ENCODE measurements at places on chromosomes 1 and 21.
A peak's percentile ranks its signal among the peaks of the same experiment; 100 is the strongest.

- no peaks in the 10 kb centered on the region for H3K27me3 ChIP-seq
- no peak overlapping the region for H3K4me3 ChIP-seq
- no peaks in the 10 kb centered on the region for H3K4me1 ChIP-seq
- no peaks in the 10 kb centered on the region for H3K36me3 ChIP-seq
- DNase-seq: no peak
- no peak overlapping the region for H3K27ac ChIP-seq
Observed at GRCh38 chr1:88228114-88228513, 456.0 kb upstream of the PKN2 start.

GRCh38 chr1:7991504-7992440 is 30.3 kb downstream of the PARK7 start:
- no peaks in the 10 kb centered on the region for H3K4me1 ChIP-seq
- H3K4me3 ChIP-seq: no peak overlapping the region
- no peak overlapping the region for H3K27ac ChIP-seq
- DNase-seq: peak; percentile 84
- H3K36me3 ChIP-seq: no peaks in the 10 kb centered on the region

DNA sequence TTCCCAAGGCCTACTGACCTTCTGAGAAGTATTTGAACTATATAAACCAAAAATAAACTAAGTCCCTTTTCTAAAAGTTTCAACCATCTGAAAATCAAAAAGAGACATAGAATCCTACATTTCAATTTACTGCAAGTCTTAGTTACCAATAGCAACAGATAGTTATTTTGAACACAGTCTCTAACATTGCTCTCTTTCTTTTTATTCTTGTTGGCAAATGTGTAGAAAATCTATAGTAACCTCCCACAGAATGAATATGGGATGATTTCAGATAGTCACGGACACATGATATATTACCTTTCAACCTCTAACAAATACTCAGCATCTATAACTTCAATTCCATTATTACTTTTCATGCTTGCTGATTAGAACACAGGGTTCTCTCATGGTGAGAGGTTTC is 68.9 kb upstream of the RAB3GAP2 start:
- no peak overlapping the region for H3K4me3 ChIP-seq
- DNase-seq: no peak
- H3K36me3 ChIP-seq: no peaks in the 10 kb centered on the region
- H3K27ac ChIP-seq: no peak overlapping the region
- H3K4me1 ChIP-seq: peaks cover 7% of the 10 kb centered on the region

GRCh38 chr1:150925080-150925479 is 1.1 kb upstream of the SETDB1 start:
- peaks cover 6% of the 10 kb centered on the region for H3K36me3 ChIP-seq
- no peaks in the 10 kb centered on the region for H3K4me1 ChIP-seq
- no peak overlapping the region for H3K4me3 ChIP-seq
- no peak overlapping the region for H3K27ac ChIP-seq

GRCh38 chr1:234311414-234311813 is 61.8 kb upstream of the COA6 start:
- H3K4me1 ChIP-seq: peaks cover 3% of the 10 kb centered on the region
- no peak overlapping the region for H3K4me3 ChIP-seq
- H3K36me3 ChIP-seq: no peaks in the 10 kb centered on the region

- no peak for DNase-seq
- no peak overlapping the region for H3K4me3 ChIP-seq
- H3K27ac ChIP-seq: no peak overlapping the region
- H3K4me1 ChIP-seq: peaks cover 2% of the 10 kb centered on the region
- no peaks in the 10 kb centered on the region for H3K27me3 ChIP-seq
Observed at GRCh38 chr21:42118901-42119300, 47.8 kb downstream of the UMODL1 start.

GRCh38 chr1:44030605-44031251 is 534 bp downstream of the SLC6A9 start:
- H3K4me1 ChIP-seq: peaks cover 9% of the 10 kb centered on the region
- peak overlapping the region; percentile 36 for H3K4me3 ChIP-seq
- no peaks in the 10 kb centered on the region for H3K36me3 ChIP-seq
- H3K27me3 ChIP-seq: no peaks in the 10 kb centered on the region

DNA sequence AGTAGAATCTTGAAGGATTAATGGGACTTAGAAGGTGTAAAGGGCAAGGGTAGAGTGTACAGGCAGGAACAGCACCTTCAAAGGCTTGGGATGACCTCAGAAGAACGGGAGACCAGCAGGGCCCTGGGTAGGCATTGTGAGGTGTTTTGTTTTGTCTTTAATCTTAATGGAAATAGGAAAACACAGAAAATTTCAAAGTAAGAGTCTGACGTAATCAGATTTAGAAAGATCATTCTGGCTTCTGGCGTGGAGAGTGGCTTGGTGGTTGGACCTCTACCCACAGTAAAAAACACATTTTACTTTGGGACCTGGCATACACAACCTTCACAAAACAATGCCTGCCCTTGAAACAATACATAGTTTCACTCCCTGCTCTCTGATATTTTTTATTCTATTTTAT is 4.1 kb downstream of the MOV10 start:
- H3K4me3 ChIP-seq: no peak overlapping the region
- no peak for DNase-seq
- no peaks in the 10 kb centered on the region for H3K27me3 ChIP-seq
- no peaks in the 10 kb centered on the region for H3K36me3 ChIP-seq
- H3K27ac ChIP-seq: no peak overlapping the region

GRCh38 chr1:193070942-193071341 is 11.5 kb downstream of the RO60 start:
- H3K36me3 ChIP-seq: no peaks in the 10 kb centered on the region
- H3K27ac ChIP-seq: no peak overlapping the region
- no peak for DNase-seq
- no peaks in the 10 kb centered on the region for H3K4me1 ChIP-seq

GRCh38 chr21:42350318-42350910 is 380 bp downstream of the TFF2 start:
- H3K27me3 ChIP-seq: no peaks in the 10 kb centered on the region
- H3K4me1 ChIP-seq: no peaks in the 10 kb centered on the region
- H3K36me3 ChIP-seq: no peaks in the 10 kb centered on the region
- H3K4me3 ChIP-seq: no peak overlapping the region

GRCh38 chr1:180365039-180365438 is 135.0 kb downstream of the LHX4 start:
- no peaks in the 10 kb centered on the region for H3K4me1 ChIP-seq
- DNase-seq: no peak
- no peak overlapping the region for H3K27ac ChIP-seq
- no peak overlapping the region for H3K4me3 ChIP-seq
- no peaks in the 10 kb centered on the region for H3K36me3 ChIP-seq

- no peaks in the 10 kb centered on the region for H3K4me1 ChIP-seq
- no peak overlapping the region for H3K4me3 ChIP-seq
- H3K27me3 ChIP-seq: no peaks in the 10 kb centered on the region
- no peaks in the 10 kb centered on the region for H3K36me3 ChIP-seq
Observed at GRCh38 chr1:213623064-213623581, 364.6 kb upstream of the PROX1 start.

DNA sequence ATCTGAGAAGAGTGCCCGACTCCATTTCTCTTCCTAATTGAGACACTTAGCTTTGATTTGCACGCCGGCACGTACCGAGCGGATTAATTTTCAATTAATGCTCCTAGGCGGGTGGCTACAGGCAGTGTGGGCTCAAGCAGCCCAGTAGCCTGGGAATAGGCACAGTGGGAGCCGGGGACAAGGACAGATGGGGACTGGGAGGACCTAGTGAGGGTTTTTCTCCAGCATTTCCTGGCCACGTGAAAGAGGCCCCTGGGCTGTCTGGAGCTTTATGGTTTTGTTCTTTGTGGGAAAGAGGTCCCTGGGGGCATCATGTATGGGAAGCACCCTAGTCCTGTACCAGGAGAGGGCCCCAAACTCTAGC is 78.6 kb upstream of the CSF3R start:
- H3K36me3 ChIP-seq: no peaks in the 10 kb centered on the region
- H3K4me1 ChIP-seq: no peaks in the 10 kb centered on the region
- no peaks in the 10 kb centered on the region for H3K27me3 ChIP-seq
- H3K27ac ChIP-seq: no peak overlapping the region

DNA sequence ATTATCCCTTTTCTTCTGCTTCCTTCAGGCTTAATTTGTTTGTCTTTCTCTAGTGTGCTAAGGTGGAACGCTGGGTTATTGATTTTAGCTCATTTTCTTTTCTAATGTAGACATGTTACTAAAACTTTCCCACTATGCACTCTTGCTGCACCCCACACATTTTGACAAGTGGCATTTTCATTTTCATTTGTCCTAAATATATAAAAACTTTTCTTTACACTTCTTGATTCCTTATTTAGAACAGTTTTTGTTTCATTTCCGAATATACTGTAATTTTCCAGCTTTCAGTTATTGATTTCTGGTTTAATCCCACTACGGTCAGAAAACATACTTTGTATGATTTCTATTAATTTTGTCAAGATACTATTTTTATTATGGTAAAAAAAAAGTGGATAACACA is 25.3 kb downstream of the SH3BP5L start:
- no peak for DNase-seq
- H3K27me3 ChIP-seq: no peaks in the 10 kb centered on the region
- H3K4me1 ChIP-seq: no peaks in the 10 kb centered on the region
- no peak overlapping the region for H3K27ac ChIP-seq

All from iPS DF 6.9 (cell line).